ENCODE measurements at places on chromosomes 2 and 18.

- DNase-seq = no peak
These were observed 110.3 kb upstream of the ODC1 start for GRCh38 chr2:10558281-10559030.

DNA sequence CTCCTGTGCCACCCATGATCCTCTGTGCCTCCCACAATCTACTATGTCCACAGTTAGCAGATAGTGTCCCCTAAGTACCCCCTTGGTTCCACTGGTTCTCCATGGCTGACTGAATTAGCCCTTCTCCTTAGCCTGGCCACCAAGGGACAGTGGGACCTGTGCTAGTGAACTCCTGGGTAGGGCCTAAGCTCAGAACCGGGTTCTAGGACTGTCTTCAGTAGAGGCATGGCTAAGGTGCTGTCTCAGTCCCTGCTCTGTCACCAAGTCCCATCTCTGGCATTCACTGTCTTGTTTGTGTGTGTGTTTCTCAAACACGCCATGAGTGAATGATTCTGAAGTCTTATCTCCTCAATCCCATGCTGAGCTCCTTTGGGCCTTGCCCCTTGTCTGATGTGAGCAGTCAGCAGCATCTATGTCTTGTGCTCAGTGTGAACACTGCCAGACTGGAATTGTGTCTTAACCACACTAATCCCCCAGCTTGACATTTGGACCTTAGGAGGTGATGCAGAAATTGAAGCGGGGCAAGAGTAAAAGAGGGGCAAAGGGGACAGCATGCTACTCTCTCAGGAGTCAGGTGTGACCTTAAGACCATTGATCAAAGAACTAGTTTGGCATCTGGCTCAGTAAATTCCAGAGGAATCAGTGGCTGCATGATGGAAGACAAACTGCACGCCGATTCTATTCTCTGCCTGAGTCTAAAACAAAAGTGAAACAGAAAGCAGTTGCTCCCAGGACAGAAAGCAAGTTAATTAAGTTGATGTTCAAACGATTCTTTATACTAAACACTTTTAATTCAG lies 190.5 kb downstream of the ALPK2 start:
- no peak for DNase-seq

DNA sequence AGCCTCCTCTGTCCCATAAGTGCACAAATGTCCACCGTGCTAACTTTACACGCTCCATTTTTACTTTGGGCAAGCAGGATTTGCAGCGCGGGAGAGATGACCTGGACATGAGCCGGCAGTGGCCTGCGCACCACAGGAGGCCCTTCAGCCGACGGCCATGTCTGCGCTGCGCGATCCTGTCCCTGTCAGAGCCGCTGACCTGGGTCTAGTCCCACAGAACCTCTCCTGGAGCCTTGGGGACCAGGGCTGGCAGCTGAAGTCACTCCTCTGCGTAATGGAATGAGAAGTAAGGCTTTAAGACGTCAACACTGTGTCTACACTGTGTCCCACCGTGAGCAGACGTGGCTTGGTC lies 29.6 kb downstream of the ADI1 start:
- no peak for DNase-seq

- no peak for DNase-seq
These were observed 193.8 kb downstream of the PAX3 start for GRCh38 chr2:222105046-222105445.

DNA sequence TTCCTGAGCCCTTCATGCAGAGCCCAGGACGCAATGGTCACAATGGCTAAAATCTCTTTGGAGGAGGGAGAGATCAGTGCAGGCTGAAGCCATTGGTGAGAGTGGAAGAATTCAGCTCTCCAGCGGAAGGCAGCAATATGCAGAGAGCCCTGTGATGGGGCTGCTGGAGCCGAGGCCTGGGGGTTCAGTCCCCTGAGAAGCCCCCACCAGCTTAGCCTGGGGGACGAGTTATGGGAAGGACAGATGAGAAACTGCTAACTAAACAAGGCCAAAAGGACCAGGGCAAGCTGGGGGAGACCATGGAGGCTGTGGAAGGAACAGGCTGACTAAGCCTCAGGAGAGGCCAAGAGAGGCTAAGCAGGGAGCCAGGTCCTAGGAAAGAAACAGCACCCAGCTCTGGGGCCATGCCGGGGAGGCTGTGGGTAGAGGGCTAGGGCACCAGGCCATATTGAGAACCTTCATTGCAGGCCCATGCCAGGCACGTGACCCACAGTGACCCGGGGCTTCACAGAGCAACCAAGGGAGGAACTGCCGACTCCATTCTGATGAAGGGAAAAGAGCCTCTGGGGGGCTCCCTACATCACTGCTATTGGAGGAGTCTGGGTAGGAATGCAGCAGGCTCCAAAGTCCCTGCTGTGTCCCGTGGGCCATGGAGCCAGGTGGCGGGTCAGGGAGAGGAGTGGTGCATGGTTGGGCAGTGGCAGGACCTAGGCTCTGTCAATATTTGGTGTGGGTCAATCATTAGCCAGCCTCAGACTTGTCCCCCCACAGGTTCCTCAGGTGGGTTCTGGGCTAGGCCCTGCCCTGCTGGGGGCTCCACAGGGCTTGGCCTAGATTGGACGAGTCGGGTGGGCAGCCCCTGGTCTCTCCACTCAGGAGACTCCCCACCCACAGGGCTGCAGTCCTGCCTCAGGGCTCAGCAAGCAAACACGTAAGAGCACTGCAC lies 19.8 kb downstream of the PROC start:
- DNase-seq = no peak

DNA sequence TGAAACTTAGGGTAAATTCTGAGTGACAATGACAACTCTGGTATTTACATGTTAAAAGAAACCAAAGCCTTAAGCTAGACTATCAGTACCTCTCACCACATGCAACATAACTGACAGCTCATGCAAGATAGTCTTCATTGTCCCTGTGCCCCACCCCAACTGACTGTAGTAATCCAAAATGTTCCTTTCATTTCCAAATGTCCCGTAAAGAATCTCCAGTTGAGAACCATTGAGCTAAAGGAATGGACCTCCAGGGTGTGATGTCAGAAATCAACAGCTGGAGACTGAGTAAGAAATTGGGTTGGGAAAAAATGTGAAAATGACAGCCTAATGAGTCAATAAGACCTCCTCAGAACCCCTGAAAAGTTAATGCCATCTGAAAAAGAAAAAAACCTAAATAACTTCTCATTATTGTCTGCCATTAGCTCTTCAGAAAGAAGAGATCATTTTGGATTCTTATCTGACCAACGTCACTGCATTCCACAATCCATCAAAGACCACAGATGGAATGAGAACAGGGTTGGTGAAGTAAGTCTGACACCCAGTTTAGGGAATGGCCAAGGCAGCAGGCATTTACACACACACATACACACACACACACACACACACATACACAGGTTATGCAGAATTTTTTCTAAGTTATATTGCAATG lies 51.7 kb upstream of the ACVR2A start:
- no peak for DNase-seq

GRCh38 chr2:160838691-160839090 lies 321.5 kb upstream of the TANK start:
- no peak for DNase-seq

GRCh38 chr2:138503652-138504051 lies 2.1 kb downstream of the SPOPL start:
- DNase-seq = no peak

GRCh38 chr18:53191634-53192033 lies 851.6 kb downstream of the DCC start:
- DNase-seq = no peak

GRCh38 chr2:1718339-1719220 lies 25.7 kb downstream of the PXDN start:
- DNase-seq = no peak

DNA sequence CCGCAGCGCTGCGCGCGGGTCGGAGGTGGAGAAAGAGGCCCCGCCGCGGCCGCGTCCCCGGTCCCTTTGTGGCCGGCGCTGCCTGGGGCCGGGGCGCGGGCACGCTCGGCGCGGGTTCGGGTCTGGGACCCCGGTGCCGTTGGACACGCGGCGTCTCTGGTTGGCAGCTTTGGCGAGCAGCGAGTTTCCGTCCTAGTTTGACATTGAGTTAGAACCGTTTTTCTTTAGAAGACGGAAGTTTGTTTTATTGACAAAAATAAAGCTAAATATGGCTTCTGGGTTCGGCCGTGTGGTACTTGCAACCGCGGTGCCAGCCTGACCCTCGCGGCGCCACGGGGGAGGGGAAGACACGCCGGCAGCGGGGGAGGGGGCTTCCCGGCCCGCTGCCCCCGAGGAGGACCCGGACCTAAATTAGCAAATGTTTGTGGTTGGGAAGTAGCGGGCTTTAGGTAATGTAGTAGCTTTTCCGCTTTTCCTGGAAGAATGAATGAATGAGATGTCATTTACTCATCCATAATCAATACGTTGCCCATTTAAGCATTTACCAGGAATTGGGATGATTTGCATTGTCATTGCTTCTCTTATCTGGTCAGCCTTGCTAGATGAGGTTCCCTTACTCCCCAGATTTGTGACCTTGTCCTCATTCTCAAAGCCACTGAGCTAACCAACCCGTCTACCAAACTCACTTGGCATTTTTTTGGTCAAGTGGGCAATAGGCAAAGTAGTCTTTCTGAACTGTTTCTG lies 530 bp downstream of the GALNT1 start:
- peak; percentile 48 for DNase-seq

DNA sequence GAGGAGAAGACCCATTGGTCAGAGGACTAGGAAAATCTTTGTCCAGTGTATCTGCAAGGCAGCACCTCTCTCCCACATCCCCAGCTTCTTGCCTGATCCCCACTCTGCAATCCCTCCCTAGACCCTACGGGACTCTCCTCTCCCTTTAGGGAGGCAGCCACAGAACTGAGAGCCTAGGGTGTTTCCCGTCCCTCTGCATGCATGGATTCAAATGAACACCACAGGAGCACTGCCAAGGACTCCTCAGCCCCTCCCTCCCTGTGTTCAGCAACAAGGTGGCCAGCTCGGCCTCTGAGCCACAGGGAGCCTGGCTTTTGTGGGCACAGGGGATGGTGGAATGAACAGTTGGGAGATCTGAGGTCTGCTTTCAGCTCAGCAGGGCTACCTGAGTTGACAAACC lies 117.1 kb downstream of the TXNL1 start:
- no peak for DNase-seq

DNA sequence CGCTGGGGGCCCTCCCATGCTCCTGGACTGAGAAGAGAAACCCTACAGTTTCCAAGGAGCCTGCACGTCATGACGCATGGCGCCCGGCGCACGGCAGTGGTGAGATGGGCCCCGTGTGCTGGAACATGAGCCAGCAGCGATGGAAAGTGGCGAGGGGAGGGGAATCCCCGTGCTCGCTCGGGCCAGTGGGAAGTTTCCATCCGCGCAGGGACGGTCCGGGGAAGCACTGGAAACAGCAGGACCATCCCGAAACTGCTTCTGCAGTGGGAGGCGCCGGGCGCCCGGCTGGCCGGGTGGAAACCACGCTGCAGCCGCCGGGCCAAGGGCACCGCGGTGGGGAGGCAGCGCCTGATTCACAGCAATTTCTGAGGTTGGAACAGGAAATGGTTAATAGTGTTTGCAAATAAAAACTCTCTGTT lies 4.9 kb upstream of the PDCD1 start:
- DNase-seq = no peak

DNA sequence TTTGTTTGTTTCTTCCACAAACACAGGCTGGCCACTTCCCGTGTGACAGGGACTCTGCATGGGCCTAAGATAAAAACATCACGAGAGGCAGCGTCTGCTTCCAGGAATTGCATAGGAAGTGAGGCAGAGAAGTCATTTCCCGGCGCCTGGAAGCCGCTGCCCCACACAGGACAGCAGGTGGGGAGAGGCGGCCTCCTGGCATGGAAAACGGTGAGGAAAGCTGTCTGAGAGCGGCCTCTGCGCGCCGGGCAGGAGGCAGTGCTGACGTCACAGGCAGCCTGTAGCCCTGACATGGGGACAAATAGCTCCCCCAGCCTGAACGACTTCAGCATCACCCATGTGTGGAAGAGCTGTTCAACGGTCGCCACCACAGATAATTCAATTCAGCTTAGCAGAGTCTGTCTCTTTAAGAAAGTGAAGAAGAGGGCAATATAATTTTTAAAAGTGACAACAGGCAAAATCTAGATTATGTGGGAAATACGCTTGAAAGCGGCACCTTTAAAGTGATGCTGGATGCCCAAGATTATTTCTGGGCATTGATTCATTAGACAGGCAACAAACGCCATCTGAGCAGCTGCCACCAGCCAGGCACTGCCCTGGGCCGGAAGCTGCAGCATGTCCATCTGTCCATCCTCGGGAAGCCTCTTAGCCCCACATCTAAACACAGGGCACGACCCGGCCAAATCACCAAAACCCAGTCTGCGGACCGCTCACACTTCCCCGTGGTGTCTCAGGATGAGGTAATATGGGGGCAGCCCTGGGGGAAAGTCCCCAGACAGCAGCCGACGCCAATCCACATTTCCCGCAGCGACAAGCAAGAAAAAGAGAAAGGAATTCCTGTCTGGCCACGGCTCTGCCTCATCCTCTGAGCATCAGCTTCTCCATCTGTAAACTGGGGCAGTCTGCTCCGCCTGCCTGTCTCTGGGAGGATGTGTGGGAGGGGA lies 138.9 kb downstream of the PXDN start:
- peak; percentile 46 for DNase-seq

DNA sequence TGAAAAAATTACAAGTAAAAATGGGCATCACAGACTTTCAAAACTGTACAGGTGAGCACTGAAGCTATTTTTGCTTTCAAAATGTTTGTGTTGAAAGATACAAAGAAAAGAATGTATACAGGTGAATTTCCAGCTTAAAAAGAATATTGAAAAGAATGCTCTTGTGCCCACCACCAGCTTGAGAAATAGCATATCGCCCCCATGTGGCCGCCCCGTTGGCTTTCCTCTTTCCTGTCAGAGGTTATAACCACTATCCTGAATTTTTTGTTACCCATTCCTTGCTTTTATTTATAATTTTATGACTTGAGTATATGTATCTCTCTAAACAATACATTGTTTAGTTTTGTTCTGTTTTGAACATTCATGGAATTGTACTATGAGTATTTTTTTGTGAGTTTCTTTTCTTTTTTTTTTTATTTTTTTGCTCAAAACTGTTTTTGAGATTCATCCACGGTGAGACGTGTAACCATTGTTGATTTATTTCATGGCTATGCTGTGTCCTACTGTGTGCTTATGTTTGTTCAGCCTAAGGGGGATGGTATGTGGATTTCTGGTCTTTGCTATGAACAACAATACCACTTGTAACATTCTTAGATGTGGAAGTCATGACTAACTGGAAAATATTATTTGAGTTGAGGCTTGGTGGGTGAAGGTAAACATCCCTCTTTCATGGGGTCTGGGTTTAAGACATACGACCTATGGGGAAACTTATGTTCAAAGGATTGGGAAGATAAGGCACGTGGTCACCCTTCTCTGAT lies 11.6 kb downstream of the TRPM8 start:
- DNase-seq = no peak

- DNase-seq = no peak
These were observed 8.5 kb upstream of the GMPPA start for GRCh38 chr2:219490186-219490585.

- DNase-seq = no peak
These were observed 34.4 kb upstream of the RPL37A start for GRCh38 chr2:216464104-216464720.

All from dorsolateral prefrontal cortex (tissue), 122 donors.